Posterior vena cava (tissue), 2 donors: ENCODE measurements at places on chromosomes 3 and 15. TPM values are rescaled to one million over a fixed set of nuclear protein-coding genes. Genes with fewer than 3 reads are reported as not detected.

DNA sequence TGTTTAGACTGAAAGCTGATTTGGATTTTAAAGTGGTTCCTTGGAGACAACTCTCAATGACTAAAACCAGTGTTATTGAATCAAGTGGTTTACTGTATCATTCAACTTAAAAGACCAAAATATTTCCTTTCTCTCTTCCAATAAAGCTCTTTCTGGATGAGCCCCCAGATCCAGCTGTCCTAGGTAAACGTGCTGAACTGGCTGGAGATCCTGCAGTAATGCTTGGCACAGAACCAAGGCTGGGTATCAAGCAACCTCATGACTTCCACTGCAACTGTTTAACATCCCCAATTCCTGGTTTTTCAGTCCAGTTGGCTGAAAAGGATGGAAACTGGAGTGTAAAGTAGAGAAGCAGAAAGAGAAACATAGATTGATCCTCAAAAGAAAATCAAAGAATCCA is 28.9 kb downstream of the SEC22C start:
- no peak for DNase-seq

DNA sequence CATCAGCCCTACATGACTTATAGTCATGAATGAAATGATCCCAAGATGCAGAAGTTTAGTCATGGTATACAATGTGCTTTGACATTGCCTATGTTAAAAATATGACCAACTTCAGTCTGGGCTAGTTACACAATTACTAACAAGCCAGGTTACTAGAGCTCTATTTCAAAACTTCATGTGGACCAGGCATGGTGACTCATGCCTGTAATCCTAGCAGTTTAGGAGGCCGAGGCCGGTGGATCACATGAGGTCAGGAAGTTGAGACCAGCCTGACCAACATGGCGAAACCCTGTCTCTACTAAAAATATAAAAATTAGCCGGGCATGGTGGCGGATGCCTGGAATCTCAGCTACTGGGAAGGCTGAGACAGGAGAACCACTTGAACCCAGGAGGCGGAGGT is 613.0 kb downstream of the CADM2 start:
- DNase-seq: no peak

- no peak for DNase-seq
Measured at GRCh38 chr3:186849374-186849975, 7.0 kb downstream of the ADIPOQ start.

DNA sequence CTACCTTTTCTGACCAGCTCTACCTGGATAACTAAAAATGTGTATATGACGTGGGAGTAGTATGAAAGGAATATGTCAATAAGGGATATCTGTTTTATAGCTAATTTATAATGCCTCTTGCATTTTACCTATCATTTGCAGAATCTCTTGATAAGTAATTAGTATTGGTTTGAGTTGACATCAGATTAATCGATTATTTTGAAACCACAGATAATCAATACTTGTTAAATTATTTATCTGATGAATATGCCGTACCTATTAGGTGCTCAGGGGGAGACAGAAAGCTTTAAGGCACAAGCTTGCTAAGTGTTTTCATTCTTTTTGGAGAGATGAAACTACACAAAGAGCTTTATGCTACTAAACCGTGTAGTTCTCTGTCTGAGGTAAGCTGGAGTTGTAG is 24.3 kb downstream of the NR1D2 start:
- no peak for DNase-seq

DNA sequence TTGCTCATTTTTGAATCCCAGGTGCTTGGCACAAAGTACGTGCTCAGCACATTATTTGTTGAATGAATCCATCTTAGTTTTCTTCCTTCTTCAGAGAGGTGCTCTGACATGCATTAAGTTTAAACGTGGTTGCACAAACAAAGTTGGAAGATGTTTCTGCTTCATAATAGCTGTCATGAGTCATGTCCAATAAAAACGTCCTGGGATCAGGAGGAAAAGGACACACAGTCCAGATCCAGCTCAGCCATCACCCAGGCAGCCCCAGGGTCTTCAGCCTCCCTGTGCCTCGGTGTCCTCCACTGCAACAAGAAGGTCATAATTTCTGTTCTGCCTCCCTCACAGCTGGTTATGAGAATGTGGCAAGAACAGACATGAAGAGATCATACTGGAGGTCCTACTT is 55.4 kb downstream of the CCNL1 start:
- no peak for DNase-seq

- DNase-seq: peak; percentile 82
Measured at GRCh38 chr3:54358316-54358715, 236.0 kb downstream of the CACNA2D3 start.

The TGM4 gene
- total RNA-seq: not detected

DNA sequence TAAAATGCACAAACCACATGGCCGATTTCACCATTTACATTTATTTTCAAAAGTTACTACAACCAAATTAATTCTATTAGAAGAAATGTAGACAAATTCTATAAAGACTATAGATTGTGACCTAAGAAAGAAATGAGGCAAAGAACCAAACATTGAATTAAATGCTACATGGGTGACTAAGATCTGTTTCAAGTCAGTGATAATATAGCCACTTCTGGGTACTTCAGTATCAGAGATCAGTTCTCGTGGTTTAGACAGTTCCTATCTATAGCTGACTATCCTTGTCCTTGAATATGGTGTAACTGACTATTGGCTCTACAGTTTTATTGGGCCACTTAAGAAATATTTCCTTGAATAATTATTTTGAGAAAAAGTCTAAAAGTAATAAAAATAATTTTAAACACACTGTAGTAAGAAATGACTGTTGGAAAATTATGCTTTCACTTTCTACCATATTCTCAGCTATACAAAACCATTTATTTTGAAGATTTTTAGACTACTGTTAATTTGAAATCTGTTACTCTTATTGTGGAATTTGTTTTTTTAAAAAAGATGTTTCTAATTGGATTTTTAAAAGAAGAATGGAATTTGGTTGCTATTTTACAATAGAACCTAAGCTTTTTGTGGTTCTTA is 14.1 kb downstream of the KCNMB3 start:
- DNase-seq: no peak
